ENCODE measurements at places on chromosomes 13 and 19. TPM values are rescaled to one million over a fixed set of nuclear protein-coding genes. Genes with fewer than 3 reads are reported as not detected.

DNA sequence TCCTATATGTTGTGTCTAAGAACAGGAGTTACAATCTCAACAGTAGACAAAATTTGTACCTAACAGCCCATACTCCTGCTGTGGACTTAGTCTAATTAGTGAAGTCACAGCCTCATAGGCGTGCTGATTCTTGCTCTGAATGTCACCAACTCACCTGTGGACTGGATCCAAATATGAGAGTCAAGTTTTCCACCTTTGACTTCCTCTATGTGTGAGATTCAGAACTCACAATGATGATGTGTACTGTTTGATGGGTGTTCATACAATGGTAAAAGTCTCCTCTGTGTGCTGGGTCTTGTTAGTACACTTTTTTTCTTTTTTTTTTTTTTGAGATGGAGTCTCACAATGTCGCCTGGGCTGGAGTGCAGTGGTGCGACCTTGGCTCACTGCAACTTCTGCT lies 7.8 kb upstream of the ZNF91 start:
- DNase-seq: no peak

DNA sequence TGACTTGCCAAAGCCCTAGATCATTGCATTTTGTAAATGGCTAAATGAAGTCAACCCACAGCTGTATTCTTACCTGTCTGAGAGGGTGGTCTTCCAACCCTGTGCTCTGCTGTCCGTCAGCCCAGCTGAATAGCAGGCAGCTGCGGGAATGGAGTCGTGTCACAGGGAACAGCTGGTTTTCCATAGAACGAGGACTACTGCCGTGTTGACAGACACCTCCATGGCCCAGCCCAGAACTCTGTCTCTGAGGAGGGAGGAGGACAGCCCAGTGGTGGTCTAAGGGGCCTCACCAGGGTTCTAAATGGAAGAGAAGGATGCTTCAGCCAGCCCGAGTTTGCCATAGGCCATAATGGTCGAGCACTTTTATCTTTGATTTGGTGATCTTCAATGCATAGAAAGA lies 110.7 kb downstream of the SLC7A1 start:
- DNase-seq: no peak

Gene CCL25
- 10.2 TPM for total RNA-seq

Gene ZNF69
- 4.0 TPM for total RNA-seq
